ENCODE measurements at places on chromosomes 3 and 15.

DNA sequence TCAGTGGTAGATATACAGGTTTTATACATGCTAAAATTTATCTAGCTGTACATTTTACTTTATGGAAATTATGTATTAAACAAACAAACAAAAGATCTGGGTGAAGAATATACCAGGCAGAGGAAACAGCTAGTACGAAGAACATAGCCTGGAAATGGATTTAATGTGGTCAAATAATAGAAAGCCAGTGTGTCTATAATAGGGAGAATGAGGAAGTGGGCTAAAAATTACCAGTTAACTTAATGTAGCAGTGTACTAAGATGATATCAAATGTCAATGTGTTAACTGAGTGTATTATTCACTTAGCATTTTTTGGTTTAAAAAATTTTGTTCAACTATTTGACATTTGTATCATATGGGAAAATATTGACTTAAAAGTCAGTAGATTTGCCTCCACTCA lies 22.8 kb upstream of the SLC15A2 start:
- DNase-seq: no peak

- no peak for DNase-seq
Measured at GRCh38 chr3:119346076-119346496, 51.9 kb downstream of the ARHGAP31 start.

DNA sequence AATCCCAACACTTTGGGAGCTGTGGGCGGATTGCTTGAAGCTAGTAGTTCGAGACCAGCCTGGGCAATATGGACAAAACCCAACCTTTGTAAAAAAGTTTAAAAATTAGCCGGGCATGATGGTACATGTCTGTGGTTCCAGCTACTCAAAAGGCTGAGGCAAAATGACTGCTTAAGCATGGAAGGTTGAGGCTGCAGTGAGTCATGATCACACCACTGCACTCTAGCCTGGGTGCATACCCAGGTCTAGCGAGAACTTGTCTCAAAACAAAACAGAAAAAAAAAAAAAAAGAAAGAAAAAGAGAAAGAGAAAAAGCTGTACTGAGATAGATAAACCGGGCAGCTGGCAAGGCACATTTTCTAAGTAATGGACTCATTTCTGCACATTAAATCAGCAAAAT lies 10.6 kb downstream of the ARPP19 start:
- no peak for DNase-seq

GRCh38 chr3:57752307-57752706 lies 3.8 kb upstream of the SLMAP start:
- DNase-seq: no peak

GRCh38 chr15:41564286-41564959 lies 5.4 kb downstream of the TYRO3 start:
- DNase-seq: no peak

DNA sequence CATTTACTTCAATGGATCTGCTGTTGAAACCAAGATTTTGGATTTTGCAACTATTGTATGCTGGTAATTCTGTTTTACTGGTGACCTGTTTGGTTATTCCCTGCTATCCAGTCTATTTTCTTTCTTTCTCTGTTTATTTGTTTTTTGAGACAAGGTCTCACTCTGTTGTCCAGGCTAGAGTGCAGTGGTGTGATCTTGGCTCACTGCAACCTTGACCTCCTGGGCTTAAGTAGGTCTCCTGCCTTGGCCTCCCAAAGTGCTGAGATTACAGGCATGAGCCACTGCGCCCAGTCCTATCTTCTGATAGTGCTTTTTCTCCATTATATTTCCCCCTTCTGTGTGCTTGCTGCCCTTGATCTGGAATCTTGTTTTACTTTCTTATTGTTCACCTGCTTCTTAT lies 15.6 kb downstream of the USP13 start:
- no peak for DNase-seq

DNA sequence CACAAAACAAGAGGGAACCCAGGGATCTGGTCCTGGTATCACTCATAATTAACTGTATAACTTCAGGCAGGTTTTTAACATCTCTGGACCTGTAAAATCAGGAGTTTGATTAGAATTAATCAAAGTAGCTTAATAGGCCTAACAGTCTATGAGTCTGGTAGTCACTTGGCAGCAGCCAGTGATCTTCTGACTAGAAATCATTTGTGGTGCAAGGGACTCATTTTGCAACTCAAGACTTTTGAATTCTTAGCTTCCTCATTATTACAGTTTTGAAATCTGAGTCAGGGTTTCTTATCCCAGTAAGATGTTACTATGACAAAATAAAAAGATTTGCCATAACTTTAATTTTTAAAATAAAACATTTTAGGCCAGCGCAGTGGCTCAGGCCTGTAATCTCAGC lies 70.8 kb downstream of the TMCC1 start:
- DNase-seq: peak; percentile 36

- no peak for DNase-seq
Measured at GRCh38 chr15:67117370-67117769, 52.0 kb downstream of the SMAD3 start.

DNA sequence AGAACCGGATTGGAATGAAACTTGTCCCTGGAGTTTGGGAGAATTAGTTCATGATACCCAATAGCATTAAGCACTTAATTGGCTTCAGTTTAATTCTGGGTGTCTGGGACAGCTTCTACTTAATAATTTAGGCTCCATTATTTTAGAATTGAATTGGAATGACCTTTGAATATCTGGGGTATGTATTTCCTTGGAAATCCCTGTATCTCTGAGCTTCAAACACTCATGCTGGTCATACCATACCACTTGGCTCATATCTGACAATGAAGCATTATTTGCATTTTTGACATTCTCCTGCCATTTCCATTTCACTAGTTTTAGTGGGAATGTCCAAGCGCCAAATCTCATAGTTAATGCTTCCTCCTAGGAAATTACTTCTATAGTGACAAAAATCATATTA lies 393.1 kb downstream of the DIPK2A start:
- no peak for DNase-seq

DNA sequence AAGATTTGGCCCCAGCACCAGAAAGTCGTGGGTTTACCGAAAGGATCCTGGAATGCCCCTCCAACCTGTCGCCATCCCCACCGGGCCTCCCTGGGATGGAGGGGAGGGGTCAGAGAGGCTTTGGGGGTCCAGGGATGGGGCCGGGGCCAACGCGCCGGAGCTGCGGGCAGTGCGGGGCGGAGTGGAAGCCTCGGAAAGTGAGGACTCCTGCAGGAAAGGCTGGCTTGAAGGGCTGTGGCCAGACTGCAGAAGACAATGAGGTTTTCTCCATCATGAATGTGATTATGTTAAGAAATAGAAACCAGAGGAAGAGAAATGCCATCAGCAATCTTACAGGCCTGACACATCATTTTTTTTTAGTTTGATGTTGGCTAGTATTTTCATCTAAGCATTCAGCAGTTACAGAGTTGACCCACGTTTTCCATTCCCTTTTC lies 738 bp downstream of the YEATS2 start:
- DNase-seq: no peak

DNA sequence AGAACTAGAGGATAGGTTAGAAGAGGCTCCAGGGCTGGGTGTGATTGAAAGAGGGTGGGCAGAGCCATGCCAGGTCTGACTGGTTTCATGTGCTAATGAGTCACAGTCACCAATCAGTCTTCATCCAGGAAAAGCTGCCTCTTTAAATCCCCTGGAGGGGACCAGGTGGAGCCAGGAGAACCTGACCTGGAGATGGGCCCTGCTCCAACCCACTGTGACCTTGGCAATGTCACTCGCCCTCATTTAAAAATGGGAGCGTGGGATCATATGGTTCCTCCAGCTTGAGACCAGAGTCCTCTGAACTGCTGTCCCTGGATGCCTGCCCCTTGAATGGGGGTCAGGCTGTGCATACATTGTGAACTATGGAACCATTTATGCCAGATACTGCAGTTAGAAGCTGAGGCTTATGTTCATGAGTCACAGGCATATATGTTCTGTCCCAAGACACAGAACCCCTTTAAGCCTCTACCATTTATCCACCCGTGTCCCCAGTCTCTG lies 23.0 kb downstream of the HES1 start:
- no peak for DNase-seq

DNA sequence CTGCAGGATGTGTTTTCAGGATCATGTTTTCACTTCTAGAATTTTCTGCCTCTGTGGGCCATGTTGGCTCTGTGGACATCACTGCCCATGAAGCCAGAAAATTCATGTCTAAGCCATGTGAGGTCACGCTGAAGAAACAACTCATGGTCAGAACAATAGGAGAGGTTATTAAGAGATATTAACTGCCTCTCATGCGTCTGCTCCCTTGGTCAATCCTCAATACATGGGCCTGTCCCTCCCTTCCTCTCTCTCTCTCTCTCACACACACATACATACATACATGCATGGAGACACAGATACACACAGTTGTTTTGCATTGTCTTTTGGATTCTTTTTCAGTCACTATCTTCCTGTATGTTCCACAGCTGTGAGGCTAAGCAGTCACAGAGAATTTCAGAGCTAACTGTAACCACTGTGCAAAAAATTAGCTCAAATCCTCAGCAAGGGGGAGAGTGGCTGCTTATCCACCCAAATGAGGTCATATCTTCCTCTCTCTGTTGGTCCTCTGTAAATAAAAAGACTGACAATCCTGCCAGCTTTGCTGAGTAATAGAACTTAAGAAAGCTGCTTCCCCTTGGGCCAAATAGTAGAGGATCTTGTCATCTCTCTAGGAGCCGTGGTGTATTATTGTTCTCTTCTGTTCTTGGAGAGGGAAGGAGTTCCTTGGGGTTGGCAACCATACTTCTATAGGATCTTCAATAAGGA lies 45.6 kb downstream of the LRTM1 start:
- peak; percentile 88 for DNase-seq

GRCh38 chr3:80040067-80040466 lies 272.3 kb upstream of the ROBO1 start:
- no peak for DNase-seq

DNA sequence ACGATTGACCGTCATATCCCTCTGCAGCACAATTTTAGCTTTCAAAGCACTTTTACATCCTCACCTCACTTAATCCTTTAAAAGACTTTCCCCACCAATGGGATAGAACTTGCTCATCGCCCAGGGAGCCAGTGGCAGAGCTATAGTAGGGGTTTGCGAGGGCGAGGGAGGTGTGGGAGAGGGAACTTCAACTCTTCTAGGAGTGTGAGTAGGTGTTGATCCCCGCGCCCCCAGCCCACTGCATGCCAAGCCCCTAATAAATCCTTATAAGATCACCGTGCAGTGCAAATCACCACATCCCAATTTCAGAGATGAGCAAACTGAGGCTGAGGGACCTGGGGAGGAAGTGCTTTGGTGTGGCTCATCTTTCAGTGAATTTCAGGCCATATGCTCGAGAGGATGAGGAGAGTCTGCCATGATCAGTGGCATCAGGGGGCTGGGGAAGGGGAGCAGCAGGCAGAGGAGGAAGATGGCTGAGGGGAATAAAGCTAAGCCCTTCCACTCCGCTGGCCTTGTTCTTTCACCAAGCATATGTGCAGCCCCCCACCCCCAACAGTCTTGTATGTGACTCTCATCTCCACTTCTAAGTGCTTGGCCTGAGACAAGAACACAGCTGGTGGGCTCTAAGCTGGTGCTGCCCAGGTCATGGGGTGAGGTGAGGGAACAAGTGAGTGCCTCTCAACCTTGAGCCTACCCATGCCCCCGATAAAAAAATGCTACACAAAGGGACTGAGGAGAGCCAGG lies 5.1 kb downstream of the INSYN1 start:
- no peak for DNase-seq

DNA sequence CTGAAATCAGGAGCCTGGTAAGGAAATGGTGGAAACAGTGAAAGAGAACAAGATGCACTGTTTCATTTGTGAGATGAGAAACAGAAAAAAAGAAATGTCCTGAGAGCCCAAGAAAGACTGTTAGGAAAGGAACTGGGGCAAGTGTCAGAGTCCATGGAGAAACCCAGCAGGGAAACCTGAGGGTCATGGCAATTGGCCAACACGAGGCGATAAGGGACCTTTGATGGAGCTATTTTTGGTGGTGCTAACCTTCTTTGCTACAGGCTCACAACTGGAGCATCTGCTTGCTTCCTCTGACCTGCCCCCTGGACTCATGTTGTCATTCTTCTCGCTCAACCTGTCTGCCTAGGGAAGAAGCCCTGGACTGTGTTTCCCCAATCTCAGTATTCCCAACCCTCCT lies 4.2 kb upstream of the TMEM41A start:
- DNase-seq: no peak

GRCh38 chr3:151591441-151591840 lies 130.6 kb upstream of the IGSF10 start:
- DNase-seq: no peak

DNA sequence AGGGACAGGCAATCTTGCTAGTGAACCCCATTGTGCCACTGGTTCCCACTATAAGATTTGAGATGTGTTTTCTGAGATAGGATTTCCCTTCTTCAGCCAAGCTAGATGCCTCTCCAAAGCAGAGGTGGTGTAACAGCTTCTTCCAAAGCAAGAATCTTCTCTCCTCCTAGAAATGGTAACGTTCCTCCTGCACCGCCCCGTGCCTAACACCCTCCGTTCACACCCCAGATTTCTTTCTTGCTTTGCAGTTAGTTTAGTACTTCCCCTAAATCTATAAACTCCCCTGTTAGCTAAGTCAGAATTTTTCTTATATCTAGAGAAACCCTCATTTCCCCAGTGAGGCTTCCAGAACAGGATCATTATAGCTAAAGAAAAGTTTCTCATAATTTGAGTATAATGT lies 617.6 kb upstream of the MDFIC2 start:
- no peak for DNase-seq

- peak; percentile 16 for DNase-seq
Measured at GRCh38 chr15:99014803-99015697, 7.5 kb upstream of the PGPEP1L start.

DNA sequence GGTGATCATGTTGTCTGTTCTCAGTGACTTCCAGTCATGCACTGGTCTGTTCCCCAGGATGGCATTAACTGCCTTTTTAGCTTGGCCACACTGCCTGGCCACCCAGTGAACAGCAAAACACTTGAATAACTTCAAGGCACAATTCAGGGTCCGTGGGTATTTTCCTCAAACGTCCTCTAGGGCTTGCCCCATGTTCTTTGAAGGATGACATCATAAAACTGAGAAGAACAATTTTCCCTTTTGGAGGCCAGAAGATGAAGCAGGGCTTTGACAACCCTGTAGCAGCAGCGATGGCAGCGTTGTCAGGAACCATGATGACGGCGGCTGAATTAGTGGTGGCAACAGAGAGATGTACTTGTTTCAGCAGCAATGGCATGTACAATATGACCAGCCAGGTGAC lies 465.9 kb upstream of the ONECUT1 start:
- DNase-seq: no peak

DNA sequence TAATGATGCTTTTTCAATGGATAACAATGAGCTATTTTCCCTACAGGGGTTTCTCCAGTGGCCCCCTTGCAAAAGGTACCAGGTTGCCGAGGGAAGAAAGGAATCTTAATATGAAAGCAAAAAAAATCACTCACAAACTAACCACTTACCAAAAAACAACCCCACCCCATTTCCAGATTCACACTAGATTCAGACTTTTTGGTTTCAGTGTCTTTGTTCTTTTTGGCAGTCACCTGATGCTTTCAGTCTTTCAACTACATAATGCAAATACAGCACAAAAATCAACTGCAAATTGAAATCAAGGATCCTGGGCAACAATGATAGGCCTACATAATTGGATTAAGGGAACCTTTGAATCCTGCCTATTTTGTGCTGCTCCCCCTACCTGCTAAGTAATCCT lies 71.1 kb upstream of the RAP2B start:
- DNase-seq: no peak

Measured in AG09319 (cell line).